SIG-M5 (cell line): ENCODE measurements at places on chromosomes 5 and 9.

DNA sequence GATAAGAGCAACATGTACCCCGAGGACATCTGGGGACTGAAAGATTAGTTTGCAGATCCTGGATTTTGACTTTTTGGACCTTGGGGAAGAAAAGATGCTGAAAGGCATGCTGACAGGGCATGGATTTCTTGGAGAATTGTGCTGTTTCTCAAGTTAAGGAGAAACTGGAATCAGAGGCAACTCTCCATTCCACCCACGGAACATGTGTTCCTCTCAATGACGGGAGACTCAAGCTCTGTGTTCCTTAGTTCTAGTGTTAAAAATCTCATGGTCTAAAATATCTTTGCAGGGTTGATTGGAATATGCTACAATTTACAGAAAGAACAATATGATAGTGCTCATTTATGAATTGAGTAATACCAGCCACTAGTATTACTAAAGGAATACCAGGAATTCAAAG lies 34.4 kb upstream of the CDH12 start:
- DNase-seq: no peak

DNA sequence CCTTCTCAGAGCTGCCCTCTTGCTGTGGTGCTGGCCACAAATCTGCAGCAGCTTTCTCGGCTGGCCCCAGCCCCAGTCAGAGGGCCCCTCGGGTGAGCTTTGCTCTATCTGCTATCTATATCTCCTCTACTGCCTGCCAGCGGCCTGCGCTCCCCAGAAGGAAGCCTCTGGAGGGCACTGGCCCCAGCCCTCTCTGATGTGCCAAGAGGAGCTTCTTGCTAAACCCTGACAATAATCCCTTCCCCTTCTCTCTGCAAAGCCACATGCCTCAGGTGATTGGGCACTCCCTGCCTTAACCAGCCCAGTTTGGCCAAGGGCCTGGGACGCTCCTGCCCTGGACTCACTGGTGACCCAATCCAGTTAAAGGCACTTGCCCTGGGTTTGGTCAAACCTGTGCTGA lies 42.7 kb downstream of the CAMK2A start:
- DNase-seq: no peak

- DNase-seq: no peak
Observed at GRCh38 chr5:78377056-78377717, 16.8 kb downstream of the SCAMP1 start.

DNA sequence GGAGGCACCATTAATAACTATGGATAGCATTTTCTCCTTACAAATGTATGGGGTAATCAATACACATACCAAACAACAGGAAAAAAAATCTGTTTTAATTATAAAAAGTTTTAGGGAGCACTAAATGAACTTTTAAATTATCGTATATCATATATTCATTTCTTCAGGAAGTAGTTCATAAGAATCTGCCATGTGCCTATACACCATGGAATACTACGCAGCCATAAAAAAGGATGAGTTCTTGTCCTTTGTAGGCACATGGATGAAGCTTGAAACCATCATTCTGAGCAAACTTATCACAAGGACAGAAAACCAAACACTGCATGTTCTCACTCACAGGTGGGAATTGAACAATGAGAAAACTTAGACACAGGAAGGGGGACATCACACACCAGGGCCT lies 162.1 kb upstream of the RASA1 start:
- DNase-seq: no peak

GRCh38 chr5:173941758-173942401 lies 47.1 kb upstream of the C5orf47 start:
- DNase-seq: no peak

- DNase-seq: no peak
Observed at GRCh38 chr9:86185872-86186271, 73.6 kb downstream of the C9orf153 start.

GRCh38 chr9:71764891-71765290 lies 3.4 kb downstream of the CEMIP2 start:
- DNase-seq: no peak

DNA sequence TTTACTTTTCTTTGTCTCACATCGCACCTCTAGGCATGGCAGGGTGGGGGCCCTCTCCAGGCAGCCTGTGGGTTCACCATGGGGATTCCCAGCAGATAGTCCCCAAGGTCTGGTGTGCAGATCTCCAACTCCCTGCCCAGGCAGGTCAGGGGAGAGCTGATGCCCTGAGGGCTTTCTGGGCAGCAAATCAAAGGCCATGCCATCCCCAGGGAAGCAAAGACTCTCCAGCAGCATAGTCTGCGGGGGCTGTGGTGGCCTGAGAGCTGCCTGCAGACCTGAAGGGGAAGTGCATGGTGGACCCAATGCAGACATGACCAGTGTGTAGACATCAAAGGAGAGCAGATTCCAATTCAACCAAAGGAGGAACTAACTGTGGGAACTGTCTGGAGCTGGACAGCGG lies 7.7 kb downstream of the NEURL1B start:
- DNase-seq: no peak
